CD4-positive, alpha-beta T cell treated with Interleukin-4 for 4 hours (primary cell): ENCODE measurements at places on chromosomes 13 and 19.

GRCh38 chr19:3119693-3120380 is 16.0 kb upstream of the GNA15 start:
- no peak for DNase-seq

GRCh38 chr19:1590641-1591397 is 1.8 kb downstream of the MBD3 start:
- DNase-seq = no peak

GRCh38 chr13:102970542-102970941 is 95.7 kb downstream of the SLC10A2 start:
- DNase-seq = no peak

GRCh38 chr13:109917422-109917821 is 131.0 kb upstream of the IRS2 start:
- no peak for DNase-seq

DNA sequence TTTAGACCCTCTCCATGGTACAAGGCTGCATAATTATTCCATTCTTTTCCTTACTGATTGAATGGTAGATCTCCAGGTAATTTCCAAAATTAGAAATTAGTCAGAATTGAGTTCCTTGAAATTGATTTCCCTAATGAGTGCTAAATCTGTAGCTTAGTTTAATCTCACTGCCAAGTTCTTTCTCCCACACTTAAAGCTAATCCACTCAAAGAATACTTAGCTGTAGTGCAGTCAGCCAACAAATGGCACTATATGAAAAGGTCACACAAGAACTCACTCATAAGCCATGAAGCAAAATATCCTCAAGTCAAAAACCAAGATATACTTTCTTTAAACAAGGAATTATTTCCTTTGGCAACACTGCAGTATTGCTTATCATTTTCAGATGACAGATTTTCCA is 62.0 kb downstream of the XPO4 start:
- no peak for DNase-seq

GRCh38 chr13:112759827-112760226 is 70.0 kb downstream of the ATP11A start:
- DNase-seq = no peak

DNA sequence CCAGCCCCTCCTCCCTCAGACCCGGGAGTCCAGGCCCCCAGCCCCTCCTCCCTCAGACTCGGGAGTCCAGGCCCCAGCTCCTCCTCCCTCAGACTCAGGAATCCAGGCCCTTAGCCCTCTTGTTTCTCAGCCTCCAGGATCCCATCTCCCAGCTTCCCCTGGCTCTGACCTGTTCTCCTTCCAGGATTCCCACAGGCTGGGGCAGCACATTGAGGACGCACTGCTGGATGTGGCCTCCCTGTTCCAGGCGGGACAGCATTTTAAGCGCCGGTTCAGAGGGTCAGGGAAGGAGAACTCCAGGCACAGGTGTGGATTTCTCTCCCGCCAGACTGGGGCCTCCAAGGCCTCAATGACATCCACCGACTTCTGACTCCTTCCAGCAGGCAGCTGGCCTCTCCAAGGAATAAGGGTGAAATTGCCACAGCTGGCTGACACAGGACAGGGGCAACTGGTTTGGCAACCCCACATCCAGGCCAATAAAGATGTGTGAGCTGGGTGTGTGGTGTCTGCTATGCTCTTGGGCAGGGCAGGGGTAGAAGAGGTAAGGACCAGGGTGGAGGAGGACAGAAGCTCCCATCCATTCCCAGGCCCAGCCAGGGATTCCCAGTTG is 22.4 kb downstream of the CPT1C start:
- DNase-seq = no peak

DNA sequence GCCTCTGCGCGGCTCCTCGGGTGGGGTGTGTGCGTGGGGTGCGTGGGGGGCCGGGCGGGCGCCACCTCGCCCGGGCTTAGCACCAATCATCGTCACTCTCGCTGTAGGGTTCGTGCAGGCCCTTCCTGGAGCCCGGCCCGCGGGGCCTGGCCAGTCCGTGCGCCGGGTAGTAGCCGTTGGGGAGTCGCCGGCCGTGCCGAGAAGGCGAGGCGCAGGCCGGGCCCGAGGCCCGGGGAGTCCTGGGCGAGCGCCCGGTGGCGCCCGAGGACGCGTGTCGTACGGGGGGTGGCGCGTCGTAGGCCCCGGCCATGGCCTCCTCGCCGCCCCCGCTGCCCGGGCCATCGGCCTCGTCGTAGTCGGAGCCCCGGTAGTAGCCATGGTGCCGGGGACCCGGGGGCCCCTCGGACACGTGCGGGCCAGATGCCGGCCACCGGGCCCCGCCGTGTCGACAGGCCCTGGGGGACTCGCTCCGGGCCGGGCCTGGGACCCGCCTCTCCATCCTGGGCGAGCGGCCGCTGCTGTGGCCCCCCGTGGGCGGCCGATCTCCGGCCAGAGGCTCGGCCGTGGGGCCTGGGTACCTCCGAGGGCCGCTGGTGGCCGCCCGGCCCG is 57.1 kb downstream of the IER2 start:
- no peak for DNase-seq

GRCh38 chr13:59633290-59633689 is 530.4 kb downstream of the DIAPH3 start:
- no peak for DNase-seq

DNA sequence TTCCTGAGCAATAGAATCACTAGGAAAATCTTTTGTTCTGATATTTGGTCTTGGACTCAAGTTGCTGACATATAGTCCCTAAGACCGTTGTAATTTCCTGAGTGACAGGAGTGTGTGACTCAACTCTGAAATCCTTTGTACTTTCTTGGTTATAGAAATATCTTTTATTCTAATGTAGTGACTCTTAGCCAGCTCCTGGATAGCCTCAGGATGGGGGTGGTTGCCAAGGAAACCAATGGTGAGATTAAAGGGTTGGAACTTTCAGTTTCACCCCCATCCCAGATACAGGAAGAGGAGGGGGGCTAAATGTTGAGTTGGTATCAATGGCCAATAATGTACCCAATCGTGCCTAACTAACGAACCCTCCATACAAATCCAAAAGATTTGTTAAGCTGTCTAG is 41.8 kb downstream of the MBD3L2B start:
- DNase-seq = no peak

- DNase-seq = no peak
Measured at GRCh38 chr19:55316646-55317045, 8.5 kb downstream of the TMEM150B start.

- DNase-seq = no peak
Measured at GRCh38 chr13:26599403-26599802, 41.9 kb downstream of the WASF3 start.

DNA sequence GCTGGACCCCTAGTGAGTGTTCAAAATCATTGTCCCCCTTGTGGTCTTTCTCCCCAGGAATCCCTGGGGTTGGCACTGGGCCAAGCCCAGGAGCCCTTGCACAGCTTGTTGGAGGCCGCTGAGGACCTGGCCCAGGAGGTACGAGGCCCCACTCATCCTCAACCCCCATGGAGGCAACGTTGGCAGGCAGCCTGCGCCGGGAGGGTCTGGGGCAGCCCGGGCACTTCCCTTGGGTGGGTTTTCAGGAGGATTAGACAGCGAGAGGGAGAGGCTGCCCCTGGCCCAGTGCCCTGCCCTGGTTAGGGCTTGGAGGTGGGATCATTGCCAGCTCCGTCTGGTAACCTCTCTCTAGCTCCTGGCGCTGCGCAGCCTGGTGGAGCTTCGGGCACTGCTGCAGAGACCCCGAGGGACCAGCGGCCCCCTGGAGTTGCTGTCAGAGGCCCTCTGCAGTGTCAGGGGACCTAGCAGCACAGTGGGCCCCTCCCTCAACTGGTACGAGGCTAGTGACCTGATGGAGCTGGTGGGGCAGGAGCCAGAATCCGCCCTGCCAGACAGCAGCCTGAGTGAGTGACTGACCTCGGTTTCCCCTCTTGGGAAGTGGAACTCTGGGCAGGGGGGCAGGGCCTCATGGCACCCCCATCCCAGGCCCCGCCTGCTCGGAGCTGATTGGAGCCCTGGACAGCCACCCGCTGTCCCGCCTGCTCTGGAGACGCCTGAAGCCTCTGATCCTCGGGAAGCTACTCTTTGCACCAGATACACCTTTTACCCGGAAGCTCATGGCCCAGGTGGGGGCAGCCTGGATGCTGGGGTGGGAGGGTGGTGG is 3.0 kb downstream of the ABCA7 start:
- no peak for DNase-seq

- no peak for DNase-seq
Measured at GRCh38 chr13:52999093-52999696, 29.4 kb upstream of the OLFM4 start.

- DNase-seq = no peak
Measured at GRCh38 chr19:18049385-18049784, 37.3 kb downstream of the IL12RB1 start.

GRCh38 chr19:46990991-46991676 is 28.5 kb upstream of the NPAS1 start:
- DNase-seq = peak; percentile 66

DNA sequence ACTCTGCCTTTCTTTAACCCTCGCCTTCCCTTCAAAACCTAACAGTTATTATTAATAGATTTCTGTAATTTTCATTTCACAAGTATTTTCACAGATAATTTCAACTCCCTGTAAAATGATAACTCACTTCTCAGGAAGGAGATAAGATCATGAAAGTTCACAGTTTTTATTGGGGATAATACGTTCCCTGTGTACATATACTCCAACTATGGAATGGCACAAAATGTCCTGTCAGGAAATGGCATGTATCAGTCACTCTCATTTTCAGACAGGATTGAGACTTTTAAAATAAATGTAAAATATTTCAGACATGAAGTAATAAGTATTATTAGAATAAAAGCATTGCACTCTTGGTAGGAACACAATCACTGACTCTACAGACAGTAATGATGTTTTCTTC is 932 bp upstream of the TRAPPC2B start:
- DNase-seq = no peak

GRCh38 chr13:24911133-24911908 is 147.4 kb downstream of the RNF17 start:
- no peak for DNase-seq

DNA sequence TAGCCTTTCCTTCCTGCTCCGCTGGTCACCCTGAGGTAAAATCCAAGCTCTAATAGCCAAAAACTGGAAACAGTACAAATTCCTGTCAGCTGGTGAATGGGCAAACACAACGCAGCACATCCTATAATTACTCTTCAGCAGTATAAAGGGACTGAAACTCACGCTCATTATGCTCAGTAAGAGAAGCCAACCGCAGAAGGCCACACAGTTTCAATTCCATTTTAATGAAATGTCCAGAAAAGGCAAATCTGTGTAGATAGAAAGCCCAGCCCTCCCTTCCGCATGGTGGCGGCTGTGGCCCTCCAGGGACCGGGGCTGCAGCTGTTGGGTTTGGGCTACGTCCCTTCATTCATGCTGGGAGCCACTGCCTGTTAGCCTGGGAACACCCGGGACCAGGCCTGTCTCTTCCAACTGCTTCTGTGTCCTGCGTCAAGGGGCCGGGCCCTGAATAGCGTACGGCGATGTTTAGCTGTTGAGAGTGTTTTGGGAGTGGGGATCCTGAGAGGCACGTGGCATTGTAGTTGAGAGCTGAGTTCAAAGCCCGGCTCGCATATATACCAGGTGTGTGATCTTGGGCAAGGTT is 23.5 kb downstream of the NKPD1 start:
- DNase-seq = no peak

- DNase-seq = no peak
Measured at GRCh38 chr13:24168979-24169378, 8.5 kb downstream of the SPATA13 start.

DNA sequence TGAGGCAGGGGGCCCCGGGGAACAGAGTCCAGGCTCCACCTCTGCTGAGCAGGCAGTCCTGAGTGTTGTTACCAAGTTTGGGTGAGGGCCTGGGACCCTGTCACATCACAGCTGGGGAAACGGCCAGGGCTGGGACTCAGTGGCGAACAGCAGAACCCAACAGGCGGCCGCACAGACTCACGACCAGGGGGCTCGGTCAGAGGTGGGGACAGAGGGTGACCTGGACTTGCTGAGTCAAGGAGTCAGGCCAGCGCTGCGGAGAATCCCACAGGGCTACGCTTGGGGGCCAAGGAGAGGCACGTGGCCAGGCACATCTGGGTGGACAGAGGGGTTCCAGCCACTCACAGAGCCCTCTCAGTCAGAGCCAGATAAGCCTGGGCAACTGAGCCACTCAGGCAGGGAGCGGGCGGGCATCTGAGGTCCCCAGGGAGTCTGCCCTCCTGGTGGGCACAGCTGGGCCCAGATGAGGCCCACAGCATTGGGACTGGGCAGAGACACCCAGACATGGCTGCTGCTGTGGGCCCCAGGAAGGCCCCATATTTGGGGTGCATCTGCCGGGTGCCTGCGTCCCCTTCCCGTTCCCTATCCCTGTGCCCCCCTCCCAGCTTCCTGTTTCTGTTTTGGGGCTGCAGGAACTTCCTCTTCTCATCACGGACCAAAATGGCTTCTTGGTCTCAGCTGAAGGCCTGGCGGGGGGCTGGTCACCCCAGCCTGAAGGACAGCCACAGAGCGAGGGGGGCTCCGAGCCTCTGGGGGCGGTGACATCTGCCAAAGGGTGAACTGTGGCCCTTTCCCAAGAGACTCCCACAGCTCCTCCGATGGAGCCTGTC is 34.0 kb downstream of the CEBPA start:
- no peak for DNase-seq

DNA sequence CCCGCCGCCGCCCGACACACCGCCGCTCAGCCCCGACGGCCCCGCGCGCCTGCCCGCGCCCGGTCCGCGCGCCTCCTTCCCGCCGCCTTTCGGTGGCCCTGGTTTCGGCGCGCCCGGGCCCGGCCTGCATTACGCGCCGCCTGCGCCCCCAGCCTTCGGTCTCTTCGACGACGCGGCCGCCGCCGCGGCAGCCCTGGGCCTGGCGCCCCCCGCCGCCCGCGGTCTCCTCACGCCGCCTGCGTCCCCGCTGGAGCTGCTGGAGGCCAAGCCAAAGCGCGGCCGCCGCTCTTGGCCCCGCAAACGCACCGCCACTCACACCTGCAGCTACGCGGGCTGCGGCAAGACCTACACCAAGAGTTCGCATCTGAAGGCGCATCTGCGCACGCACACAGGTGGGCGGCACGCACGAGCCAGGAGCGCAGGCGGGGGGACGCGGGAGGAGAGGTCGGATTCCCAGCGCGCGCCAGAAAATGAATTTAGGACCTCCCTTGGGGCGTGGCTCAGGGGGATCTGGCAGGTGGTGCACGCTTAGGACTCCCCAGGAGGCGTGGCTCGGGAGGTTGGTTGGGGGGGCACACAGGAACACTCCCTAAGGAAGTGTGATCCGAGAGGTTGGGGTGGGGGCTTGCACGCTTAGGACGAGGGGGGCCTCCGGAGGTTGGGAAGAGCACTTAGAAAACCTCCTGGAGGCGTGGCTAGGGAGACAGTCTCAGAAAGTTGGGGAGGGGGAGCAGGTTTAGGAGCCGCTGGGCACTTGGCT is 1.2 kb downstream of the KLF2 start:
- DNase-seq = peak; percentile 72

- no peak for DNase-seq
Measured at GRCh38 chr13:49029570-49029969, 53.9 kb downstream of the FNDC3A start.

GRCh38 chr13:41085961-41086585 is 24.8 kb downstream of the WBP4 start:
- no peak for DNase-seq

- no peak for DNase-seq
Measured at GRCh38 chr19:54670576-54671357, 8.0 kb downstream of the LILRB4 start.

DNA sequence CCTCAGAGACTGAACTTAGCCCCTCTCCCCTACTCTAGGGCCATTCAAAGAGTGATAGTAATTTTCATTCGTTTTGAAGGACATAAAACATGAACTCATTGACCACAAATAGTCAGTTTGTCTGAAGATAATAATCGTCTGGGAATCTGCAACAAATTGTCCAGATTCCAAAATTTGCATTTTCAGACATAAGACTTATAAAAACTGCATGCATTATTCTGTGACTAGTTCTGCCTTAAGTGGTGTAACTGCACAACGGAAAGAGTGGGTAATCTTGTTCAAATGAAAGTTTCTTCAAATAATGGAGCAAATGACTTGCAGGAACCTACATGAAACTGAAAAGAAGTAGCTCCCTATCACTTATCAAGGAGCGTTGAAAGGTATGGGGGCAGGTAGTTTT is 8.4 kb downstream of the CSNK1A1L start:
- DNase-seq = no peak
